ENCODE measurements at places on chromosomes 13 and 19.

- peak; percentile 86 for DNase-seq
Measured at GRCh38 chr19:13846557-13847406, 30.2 kb upstream of the NANOS3 start.

DNA sequence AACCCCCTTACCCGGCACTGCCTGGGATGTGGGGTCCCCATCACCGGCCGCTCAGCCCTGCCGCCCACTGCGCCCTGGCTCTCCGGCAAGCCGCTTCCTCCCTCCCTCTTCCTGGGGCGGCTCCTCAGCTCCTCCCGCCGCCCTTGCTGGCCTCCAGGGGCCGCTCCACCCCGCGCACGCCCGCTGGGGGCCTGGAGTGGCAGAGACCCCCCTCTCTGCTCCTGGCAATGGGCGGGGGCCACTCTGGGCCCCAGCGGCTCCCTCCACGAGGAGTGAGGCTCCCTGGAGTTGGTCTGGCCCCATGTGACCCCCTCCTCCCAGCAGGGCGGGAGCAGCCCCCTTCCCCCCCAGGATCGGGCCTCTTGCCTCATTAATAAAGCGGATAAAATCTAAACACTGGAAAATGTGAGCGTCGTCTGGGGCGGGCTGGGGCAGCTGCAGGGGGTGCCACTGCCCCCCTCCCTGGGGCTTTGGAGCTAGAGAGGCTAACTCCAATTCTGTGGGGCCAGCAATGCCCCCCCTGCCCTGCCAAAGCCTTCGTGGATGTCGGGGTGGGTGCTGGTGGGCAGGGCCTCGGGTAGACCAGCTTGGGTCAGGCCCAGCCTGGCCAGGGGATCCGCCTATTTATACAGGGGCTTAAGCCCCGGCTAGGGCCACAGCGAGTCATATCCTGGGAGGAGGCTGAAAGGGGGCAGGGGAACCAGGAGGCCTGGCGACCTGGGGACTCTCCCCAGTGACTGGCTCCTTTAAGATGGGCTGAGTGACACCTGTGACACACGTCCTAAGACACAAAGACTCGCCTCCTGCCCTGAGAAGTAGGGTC lies at the start of gene PTGER1:
TSS of gene PTGER1 (minus strand) at position 104 of the 823 bp plus-strand sequence. CDS start 1,034 bp downstream, outside the sequence.
- peak; percentile 20 for DNase-seq

GRCh38 chr19:17455308-17456123 lies 5.2 kb downstream of the NXNL1 start:
- DNase-seq: no peak

- DNase-seq: no peak
Measured at GRCh38 chr13:110812869-110813645, 99.6 kb downstream of the ING1 start.

DNA sequence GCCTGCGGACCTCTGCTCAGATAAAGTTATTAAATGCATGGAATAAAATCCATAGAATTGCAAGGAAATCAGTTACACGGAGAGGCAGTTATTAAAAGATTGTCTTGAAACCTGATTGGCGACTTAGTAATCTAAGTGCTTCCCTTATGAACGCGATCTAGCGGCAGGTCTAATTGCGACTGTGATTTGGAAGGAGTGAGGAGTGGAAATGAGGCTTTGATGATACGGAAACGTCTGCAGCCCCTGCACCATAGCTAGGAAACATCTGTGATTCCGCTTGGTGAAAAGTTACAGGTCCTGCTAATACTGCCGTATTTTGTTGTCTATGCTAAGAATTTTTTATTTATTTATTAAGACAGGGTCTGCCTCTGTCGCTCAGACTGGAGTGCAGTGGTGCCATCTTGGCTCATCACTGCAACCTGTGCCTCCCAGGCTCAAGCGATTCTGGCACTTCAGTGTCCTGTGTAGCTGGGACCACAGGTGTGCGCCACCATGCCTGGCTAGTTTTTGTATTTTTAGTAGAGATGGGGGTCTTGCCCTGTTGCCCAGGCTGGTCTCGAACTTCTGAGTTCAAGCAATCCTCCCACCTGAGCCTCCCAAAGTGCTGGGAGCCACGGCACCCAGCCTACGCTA lies 887 bp downstream of the NDUFS7 start:
- DNase-seq: peak; percentile 31

GRCh38 chr19:14553939-14554243 lies 18.0 kb downstream of the NDUFB7 start:
- no peak for DNase-seq

- DNase-seq: peak; percentile 13
Measured at GRCh38 chr13:48804821-48805601, 151.3 kb downstream of the CYSLTR2 start.

DNA sequence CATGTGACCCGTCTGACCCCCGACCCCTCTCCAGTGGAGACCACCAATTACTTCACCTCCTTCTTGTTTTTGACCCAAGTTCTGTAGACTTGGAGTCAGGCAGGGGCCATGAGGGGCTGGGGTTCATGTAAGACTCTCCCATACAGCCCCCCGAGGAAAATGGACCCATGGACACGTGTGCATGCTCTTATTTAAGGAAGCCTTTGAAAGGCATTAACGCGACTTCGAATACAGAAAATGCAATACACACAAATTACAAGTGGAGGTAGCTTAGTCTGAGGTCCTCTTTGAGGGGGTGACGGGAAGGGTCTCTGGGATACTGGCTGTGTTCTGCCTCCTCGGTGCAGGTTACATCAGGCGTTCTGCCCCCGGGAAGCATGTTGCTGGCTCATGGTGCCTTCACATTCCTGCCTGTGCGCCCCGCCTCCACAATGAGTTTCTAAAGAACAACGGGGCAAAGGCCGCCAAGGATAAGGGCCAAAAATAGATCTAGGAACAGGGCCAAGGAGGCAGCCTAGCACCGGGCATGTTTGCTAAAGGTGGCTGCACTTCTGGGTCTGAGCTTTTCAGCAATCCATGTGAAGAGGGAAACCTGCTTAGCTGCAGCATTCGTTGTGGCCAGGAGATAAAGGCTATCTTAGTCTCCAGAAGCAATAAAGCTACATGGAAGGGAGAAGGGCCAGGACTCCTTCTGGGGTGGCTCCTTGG lies 54.5 kb downstream of the RAB20 start:
- no peak for DNase-seq

- DNase-seq: peak; percentile 37
Measured at GRCh38 chr19:39705578-39706188, 1.4 kb downstream of the LGALS14 start.

DNA sequence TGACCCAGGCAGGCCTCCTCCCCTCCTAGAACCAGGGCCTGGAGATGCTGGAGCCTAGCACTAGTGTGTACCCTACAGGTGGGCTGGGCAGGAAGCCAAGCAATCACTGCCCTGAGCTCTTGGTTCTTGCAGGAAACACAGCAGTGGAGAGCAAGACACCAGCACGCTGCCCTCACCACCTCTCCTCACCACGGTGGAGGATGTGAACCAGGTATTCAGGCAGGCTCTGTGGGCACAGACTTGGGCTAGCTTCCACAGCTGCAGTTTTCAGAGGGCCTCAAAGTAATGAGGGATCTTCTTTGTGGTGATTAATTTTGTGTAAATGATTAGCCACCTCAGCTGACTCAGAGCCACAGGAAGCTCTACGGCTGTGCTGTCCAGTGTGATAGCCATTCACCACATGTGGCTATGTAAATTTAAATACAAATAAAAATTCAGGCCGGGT lies 13.6 kb upstream of the GPI start:
- no peak for DNase-seq

GRCh38 chr19:45191375-45191774 lies 12.8 kb downstream of the BLOC1S3 start:
- no peak for DNase-seq

DNA sequence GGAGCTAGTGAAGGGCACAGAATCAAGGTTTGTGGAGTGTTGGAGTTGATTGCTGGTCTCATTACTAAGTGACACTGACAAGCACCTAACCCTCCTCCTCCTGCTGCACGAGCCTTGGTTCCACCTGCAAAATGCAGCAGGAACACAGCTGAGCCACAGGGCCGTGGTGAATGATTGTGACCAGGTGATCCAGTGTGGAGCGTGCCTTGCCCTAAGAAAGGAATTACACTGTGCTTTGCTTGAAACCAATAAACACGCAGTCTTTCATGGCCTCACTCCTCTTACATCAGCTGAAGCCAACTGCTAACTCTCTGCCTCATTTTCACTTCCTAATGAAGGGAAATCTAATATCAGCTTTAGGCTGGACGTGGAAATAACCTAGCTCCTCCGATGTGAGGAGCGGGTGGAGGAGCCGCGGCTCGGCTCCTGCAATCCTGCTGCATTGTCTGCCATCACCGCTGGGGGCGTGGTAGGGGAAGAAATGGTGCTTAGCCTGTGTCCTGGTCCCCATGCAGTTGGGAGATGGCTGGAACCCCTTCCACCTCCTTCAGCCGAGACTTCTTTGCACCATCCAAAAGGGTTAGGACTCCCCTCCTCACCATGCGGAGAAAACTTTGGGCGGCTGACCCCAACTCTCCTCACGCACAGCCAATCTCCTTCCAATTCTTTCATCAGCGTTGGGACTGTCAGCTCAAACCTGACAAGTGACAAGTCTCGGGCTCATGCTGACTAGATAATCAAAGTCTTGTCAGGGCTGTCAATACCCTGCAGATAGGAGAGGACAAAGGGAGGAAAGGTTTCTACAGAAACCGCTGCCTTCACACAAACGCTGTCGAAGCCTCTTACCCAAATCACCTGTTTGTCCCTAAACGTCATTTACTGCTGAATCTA lies 427.9 kb downstream of the ZNF536 start:
- DNase-seq: peak; percentile 46

- DNase-seq: no peak
Measured at GRCh38 chr19:35569281-35569781, 5.9 kb upstream of the ATP4A start.

DNA sequence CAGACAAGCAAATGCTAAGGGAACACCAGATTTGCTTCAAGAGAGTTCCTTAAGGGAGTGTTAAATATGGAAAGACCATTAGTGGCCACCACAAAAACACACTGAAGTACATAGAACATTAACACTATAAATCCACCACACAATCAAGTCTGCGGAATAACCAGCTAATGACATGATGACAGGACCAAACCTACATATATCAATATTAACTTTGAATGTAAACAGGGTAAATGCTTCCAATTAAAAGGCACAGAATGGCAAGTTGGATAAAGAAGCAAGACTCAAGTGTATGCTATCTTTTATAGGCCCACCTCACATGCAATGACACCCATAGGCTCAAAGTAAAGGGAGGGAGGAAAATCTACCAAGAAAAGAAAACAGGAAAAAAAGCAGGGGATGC lies 291.3 kb downstream of the COG6 start:
- DNase-seq: no peak

- DNase-seq: no peak
Measured at GRCh38 chr19:1520203-1520780, 3.6 kb upstream of the PLK5 start.

GRCh38 chr13:59408738-59409137 lies 755.0 kb downstream of the DIAPH3 start:
- no peak for DNase-seq

DNA sequence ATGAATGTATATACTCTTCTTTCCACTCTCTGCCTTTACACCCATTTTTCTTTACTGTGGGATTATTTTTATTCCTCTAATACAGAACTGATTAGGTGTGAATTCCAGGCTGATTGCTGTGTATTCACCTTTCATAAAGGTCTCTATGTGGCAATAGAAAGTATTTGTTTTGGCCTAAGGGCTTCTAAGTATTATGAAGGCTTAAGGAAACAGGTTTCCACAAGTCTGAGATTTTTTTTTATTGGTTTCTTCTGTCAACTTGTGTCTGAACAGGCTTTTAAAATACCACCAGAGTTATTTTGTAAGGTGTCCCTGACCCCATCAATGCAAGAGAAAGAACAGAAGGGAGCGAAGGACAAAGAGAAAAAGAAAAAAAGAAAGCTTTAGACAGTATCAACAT lies 1102.0 kb upstream of the SPRY2 start:
- DNase-seq: no peak

- no peak for DNase-seq
Measured at GRCh38 chr13:39603424-39603947, 493 bp upstream of the LHFPL6 start.

- no peak for DNase-seq
Measured at GRCh38 chr13:88649855-88650254, 978.7 kb downstream of the SLITRK5 start.

GRCh38 chr19:55398200-55398925 lies 9.2 kb downstream of the UBE2S start:
- peak; percentile 42 for DNase-seq

DNA sequence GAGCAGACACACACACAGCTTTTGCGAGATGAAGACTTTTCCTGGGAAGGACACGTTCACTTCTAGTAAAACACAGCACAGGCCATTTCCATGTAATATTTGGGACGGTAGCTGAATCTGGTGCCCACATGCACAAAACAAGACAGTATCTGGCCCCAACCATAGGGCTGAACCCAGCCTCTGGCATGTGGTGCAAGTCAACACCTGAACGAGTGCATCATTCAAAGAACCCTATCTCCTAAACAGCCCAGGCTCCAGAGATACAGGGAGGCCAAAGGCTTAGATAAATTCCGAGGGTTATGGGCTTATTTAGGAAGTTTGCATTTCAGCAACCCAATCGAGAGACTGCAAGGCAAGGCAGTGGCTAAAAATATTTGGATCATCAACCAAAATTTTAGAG lies 2.7 kb upstream of the TFDP1 start:
- DNase-seq: no peak

GRCh38 chr13:41502673-41503072 lies 45.3 kb downstream of the RGCC start:
- no peak for DNase-seq

DNA sequence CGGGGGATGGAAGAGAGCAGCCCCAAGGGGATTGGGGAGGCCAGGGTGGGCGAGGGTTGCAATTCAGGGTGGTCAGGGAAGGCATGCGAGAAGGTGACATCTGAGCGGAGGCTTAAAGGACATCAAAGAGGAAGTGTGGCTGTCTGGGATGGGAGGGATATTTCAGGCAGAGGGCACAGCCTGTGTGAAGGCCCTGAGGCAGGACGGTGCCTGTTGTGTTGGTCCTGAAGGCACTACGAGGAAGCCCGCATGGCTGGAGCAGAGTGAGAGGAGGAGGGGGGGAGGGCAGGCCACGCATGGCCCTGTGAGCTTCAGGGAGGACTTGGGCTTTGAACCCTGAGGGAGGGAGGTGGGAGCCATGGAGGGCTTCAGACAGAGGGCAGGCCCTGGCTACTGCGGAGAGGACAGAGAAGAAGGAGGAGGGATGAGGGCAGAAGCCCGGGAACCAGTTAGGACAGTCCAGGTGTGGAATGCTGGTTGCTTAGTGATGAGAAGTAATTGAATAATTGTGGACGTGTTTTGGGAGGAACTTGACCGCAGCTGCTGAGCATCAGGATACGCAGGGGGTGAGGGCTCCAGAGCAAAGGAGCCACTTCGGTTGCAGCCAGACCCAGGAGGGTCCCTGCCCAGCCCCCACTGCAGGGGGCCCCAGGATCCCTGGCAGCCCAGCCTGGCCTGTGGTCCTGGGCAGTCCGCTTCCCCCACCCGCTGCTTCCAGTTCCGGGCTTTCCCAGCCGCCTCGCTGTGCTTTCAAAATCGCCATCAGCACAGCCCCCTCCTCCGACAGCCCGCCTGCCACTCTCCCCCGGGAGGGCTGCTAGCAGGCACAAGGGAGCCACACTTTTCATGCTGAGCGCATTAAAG lies 6.2 kb downstream of the TLE6 start:
- DNase-seq: no peak

DNA sequence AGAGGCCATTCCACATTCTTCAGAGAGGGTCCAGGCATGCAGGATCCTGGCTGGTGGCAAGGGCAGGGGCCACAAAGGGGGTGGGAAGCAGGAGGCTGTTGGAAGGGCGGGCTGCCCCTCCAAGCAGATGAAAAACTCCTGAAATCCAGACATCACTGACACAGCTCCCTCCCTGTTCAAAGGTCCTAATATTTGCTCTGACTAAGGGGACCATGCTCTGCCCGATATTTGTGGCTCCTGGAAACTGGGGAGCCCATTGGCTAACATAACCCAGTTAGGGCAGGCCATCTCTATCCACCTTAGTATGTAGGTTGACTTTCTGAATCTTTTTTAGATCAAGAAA lies 3.3 kb upstream of the CDX2 start:
- no peak for DNase-seq

GRCh38 chr13:29702912-29703351 lies 107.4 kb upstream of the SLC7A1 start:
- DNase-seq: no peak
